A549 treated with CORT108297 at 1 μM for 4 hours (cell line): ENCODE measurements at places on chromosomes 5 and 9. TPM values are rescaled to one million over a fixed set of nuclear protein-coding genes. Genes with fewer than 3 reads are reported as not detected.

SEMA5A gene
- total RNA-seq: not detected in 5 replicates

CMBL gene
- total RNA-seq: 20.2 to 23.2 TPM (median 22.1 TPM) in 5 replicates

CYLC2 gene
- total RNA-seq: not detected in 5 replicates

MLANA gene
- not detected in 5 replicates for total RNA-seq

ZNF367 gene
- 4.8 to 6.2 TPM (median 5.9 TPM) in 5 replicates for total RNA-seq

CLIC3 gene
- total RNA-seq: 2.7 to 4.5 TPM (median 3.8 TPM) in 5 replicates

PIP5K1B gene
- total RNA-seq: 0.02 TPM in 1 of 5 replicates, not detected in the others

NR6A1 gene
- 1.2 to 1.8 TPM (median 1.7 TPM) in 5 replicates for total RNA-seq

NUP155 gene
- 15.5 to 19.6 TPM (median 17.7 TPM) in 5 replicates for total RNA-seq

GDF9 gene
- 0.18 to 0.31 TPM (median 0.21 TPM) in 5 replicates for total RNA-seq

P4HA2 gene
- 37.2 to 50.0 TPM (median 44.5 TPM) in 5 replicates for total RNA-seq

ATG12 gene
- total RNA-seq: 47.9 to 52.1 TPM (median 50.3 TPM) in 5 replicates

OR1Q1 gene
- total RNA-seq: 0.15 TPM in 1 of 5 replicates, not detected in the others

LCN15 gene
- total RNA-seq: 0.02 TPM in 1 of 5 replicates, not detected in the others

AJM1 gene
- 3.3 to 4.7 TPM (median 4.6 TPM) in 5 replicates for total RNA-seq

MYO10 gene
- 46.5 to 64.2 TPM (median 54.8 TPM) in 5 replicates for total RNA-seq

KIAA0825 gene
- 0.42 to 0.58 TPM (median 0.51 TPM) in 5 replicates for total RNA-seq

OTP gene
- total RNA-seq: 0.03 to 0.09 TPM (median 0.06 TPM) in 5 replicates

RASGEF1C gene
- total RNA-seq: 0.03 to 0.22 TPM (median 0.08 TPM) in 4 of 5 replicates, not detected in the other

ZNG1A gene
- total RNA-seq: 25.2 to 29.6 TPM (median 27.0 TPM) in 5 replicates

PHF2 gene
- total RNA-seq: 15.5 to 18.9 TPM (median 17.2 TPM) in 5 replicates

OSMR gene
- total RNA-seq: 55.6 to 77.5 TPM (median 72.5 TPM) in 5 replicates

SPATA31D4 gene
- not detected in 5 replicates for total RNA-seq

TTLL11 gene
- 3.3 to 4.5 TPM (median 3.6 TPM) in 5 replicates for total RNA-seq

CARD9 gene
- total RNA-seq: 0.53 to 2.8 TPM (median 1.3 TPM) in 5 replicates

ZCCHC7 gene
- total RNA-seq: 11.1 to 16.2 TPM (median 12.5 TPM) in 5 replicates

PALM2AKAP2 gene
- total RNA-seq: 0.06 to 0.68 TPM (median 0.25 TPM) in 5 replicates

PCDHAC2 gene
- total RNA-seq: 2.9 to 3.6 TPM (median 3.2 TPM) in 5 replicates

CERCAM gene
- total RNA-seq: 32.0 to 43.1 TPM (median 38.8 TPM) in 5 replicates

SNX24 gene
- 21.4 to 23.9 TPM (median 21.9 TPM) in 5 replicates for total RNA-seq

LMX1B gene
- 1.4 to 2.0 TPM (median 1.7 TPM) in 5 replicates for total RNA-seq

PCDHGC3 gene
- 5.0 to 6.7 TPM (median 5.6 TPM) in 5 replicates for total RNA-seq

AQP7 gene
- 0.37 to 0.52 TPM (median 0.42 TPM) in 5 replicates for total RNA-seq

MCTP1 gene
- total RNA-seq: 7.4 to 11.1 TPM (median 10.1 TPM) in 5 replicates

NR3C1 gene
- total RNA-seq: 35.1 to 45.2 TPM (median 40.8 TPM) in 5 replicates

MELK gene
- total RNA-seq: 62.8 to 88.5 TPM (median 71.3 TPM) in 5 replicates

MARVELD2 gene
- 1.9 to 3.2 TPM (median 2.2 TPM) in 5 replicates for total RNA-seq

TAF11L14 gene
- not detected in 5 replicates for total RNA-seq

HNRNPK gene
- total RNA-seq: 519 to 681 TPM (median 534 TPM) in 5 replicates

TSSK1B gene
- not detected in 5 replicates for total RNA-seq

AQP3 gene
- total RNA-seq: 10.9 to 19.7 TPM (median 17.3 TPM) in 5 replicates

NOXA1 gene
- total RNA-seq: 0.78 to 2.3 TPM (median 2.0 TPM) in 5 replicates

ADAMTSL1 gene
- total RNA-seq: 0.01 to 0.07 TPM (median 0.03 TPM) in 3 of 5 replicates, not detected in the others

PTPRD gene
- 0.06 to 0.34 TPM (median 0.16 TPM) in 5 replicates for total RNA-seq

FANCG gene
- total RNA-seq: 35.1 to 60.9 TPM (median 55.3 TPM) in 5 replicates

TRIM41 gene
- total RNA-seq: 19.2 to 30.7 TPM (median 29.3 TPM) in 5 replicates

GLDC gene
- 11.3 to 14.9 TPM (median 13.1 TPM) in 5 replicates for total RNA-seq

PCSK5 gene
- 0.71 to 1.1 TPM (median 0.96 TPM) in 5 replicates for total RNA-seq

ELAVL2 gene
- total RNA-seq: 0.02 to 0.06 TPM (median 0.05 TPM) in 3 of 5 replicates, not detected in the others

PCDH12 gene
- 0.01 to 0.09 TPM (median 0.02 TPM) in 3 of 5 replicates, not detected in the others for total RNA-seq

SLC45A2 gene
- 0.05 TPM in 1 of 5 replicates, not detected in the others for total RNA-seq

RMRP gene
- 4.2 to 11.7 TPM (median 7.0 TPM) in 3 of 5 replicates, not detected in the others for total RNA-seq

IL9 gene
- not detected in 5 replicates for total RNA-seq

ATG10 gene
- total RNA-seq: 6.9 to 11.0 TPM (median 8.0 TPM) in 5 replicates
